ENCODE measurements at places on chromosomes 2 and 18. TPM values are rescaled to one million over a fixed set of nuclear protein-coding genes. Genes with fewer than 3 reads are reported as not detected.

DNA sequence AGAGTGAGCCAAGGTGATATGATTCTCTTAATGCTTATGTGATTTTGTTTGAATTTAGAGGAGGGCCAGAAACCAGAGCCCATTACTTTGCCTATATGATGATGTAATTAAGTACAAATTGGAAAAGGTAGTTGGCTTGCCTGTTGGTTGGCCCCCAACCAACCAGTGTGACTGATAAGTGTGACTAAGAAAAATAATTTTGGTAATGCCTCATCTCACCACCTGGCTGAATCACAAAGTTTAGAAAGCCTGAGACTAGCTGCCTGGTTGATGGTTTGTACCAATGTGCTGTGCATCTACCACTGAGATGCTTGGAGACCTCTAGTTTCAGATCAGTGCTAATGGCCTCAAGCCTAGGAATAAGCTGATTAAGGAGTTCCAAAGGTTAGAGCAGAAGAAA lies 338.7 kb downstream of the CDH2 start:
- H3K4me1 ChIP-seq, result no peaks in the 10 kb centered on the region
- no peak overlapping the region for H3K27ac ChIP-seq
- no peaks in the 10 kb centered on the region for H3K27me3 ChIP-seq
- H3K4me3 ChIP-seq, result no peak overlapping the region
- no peaks in the 10 kb centered on the region for H3K36me3 ChIP-seq

- H3K4me1 ChIP-seq, result peaks cover 21% of the 10 kb centered on the region
- no peak overlapping the region for H3K27ac ChIP-seq
- no peak for DNase-seq
- no peak overlapping the region for H3K4me3 ChIP-seq
- peaks cover 19% of the 10 kb centered on the region for H3K27me3 ChIP-seq
These were observed 2.8 kb downstream of the MFSD2B start for GRCh38 chr2:24012521-24013188.

GRCh38 chr2:142165790-142166189 lies 35.0 kb upstream of the LRP1B start:
- H3K36me3 ChIP-seq, result no peaks in the 10 kb centered on the region
- H3K27ac ChIP-seq, result no peak overlapping the region
- no peaks in the 10 kb centered on the region for H3K27me3 ChIP-seq
- no peak overlapping the region for H3K4me3 ChIP-seq

DNA sequence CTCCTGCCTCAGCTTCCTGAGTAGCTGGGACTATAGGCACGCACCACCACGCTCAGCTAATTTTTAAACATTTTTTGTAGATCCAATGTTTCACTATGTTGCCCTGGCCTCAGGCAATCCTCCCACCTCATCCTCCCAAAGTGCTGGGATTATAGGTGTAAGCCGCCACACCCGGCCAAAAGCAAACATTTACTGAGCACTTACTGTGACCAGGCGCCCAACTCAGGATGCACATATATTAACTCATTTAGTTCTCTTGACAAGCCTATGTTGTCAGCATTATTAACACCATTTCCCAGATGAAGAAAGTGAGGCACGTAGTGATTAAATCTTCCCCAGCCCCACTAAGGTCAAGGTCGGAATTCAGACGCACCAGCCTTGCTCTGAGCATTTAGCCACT lies 41.1 kb downstream of the TMEM37 start:
- no peak overlapping the region for H3K27ac ChIP-seq
- H3K4me1 ChIP-seq, result no peaks in the 10 kb centered on the region
- no peak for DNase-seq

DNA sequence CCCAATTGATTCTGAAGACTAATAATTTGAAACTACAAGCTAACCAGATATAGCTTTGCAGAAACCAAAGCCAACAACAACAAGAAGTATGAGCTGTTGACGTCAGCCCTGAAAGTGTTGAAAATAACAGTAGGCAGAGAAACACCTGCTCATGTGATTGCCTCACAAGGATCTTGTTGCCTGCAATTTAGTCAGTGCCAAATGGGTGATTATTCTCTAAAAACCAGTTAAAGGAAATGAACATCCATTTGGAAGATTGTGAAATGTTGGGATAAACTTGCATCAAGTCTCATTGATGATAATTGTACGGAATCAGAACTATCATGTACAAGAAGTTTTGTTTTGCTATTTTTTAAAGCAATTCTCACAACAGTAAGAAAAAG lies 2.8 kb downstream of the CYTIP start:
- H3K36me3 ChIP-seq, result peaks cover 21% of the 10 kb centered on the region
- peaks cover 22% of the 10 kb centered on the region for H3K4me1 ChIP-seq
- H3K27me3 ChIP-seq, result no peaks in the 10 kb centered on the region

The CAPN10 gene
- 69.3 TPM for total RNA-seq

The ZNF513 gene
- total RNA-seq, result 26.1 TPM

GRCh38 chr2:44184106-44184505 lies 15.4 kb downstream of the PPM1B start:
- H3K27ac ChIP-seq, result peak overlapping the region; percentile 82
- H3K27me3 ChIP-seq, result no peaks in the 10 kb centered on the region
- peak; percentile 62 for DNase-seq
- H3K4me3 ChIP-seq, result no peak overlapping the region
- peaks cover 22% of the 10 kb centered on the region for H3K4me1 ChIP-seq

The CRYGC gene
- total RNA-seq, result not detected

DNA sequence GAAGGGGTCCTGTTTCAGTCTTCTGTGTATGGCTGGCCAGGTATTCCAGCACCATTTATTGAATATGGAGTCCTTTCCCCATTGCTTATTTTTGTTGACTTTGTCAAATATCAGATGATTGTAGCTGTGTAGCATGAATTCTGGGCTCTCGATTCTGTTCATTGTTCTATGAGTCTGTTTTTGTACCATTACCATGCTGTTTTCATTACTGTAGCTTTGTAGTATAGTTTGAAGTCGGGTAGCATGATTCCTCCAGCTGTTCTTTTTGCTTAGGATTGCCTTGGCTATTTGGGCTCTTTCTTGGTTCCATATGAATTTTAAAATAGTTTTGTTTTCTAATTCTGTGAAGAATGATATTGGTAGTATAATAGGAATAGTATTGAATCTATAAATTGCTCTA lies 6.0 kb downstream of the SH3YL1 start:
- DNase-seq, result no peak
- H3K4me1 ChIP-seq, result no peaks in the 10 kb centered on the region
- H3K27me3 ChIP-seq, result no peaks in the 10 kb centered on the region
- H3K27ac ChIP-seq, result no peak overlapping the region
- H3K4me3 ChIP-seq, result no peak overlapping the region

DNA sequence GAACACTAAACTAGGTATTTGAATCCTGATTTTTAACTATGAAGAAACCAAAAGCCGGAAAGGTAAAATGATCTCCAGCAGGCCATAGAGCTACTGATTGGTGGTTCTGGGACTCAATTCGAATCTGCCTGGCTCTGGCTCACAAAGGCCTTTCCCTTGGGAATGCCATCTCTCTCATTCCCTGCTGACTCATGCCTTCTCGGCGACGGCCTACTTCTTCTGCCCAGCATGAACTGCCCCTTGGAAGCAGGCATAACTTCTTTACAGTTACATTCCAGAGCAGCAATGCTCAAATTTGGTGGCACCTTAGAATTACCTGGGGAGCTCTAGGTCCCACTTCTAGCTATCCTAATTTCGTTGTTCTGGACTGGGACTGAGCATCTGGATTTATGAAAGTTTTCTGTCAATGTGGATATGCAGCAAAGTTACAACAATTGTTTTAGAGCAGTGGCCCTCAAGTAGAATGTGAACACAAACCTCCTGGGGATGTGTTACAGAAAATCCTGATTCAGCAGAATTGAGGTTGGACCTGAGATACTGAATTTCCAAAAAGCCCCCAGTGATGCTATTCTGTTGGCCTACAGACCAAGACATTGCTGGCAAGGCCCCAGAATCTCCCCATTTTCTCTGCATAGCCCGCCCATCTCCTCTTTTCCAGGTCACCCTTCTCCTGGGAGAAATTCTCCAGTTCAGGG lies 261.1 kb downstream of the CNTNAP5 start:
- H3K4me3 ChIP-seq, result no peak overlapping the region
- H3K36me3 ChIP-seq, result no peaks in the 10 kb centered on the region
- no peak overlapping the region for H3K27ac ChIP-seq
- H3K27me3 ChIP-seq, result no peaks in the 10 kb centered on the region
- H3K4me1 ChIP-seq, result no peaks in the 10 kb centered on the region
- no peak for DNase-seq

DNA sequence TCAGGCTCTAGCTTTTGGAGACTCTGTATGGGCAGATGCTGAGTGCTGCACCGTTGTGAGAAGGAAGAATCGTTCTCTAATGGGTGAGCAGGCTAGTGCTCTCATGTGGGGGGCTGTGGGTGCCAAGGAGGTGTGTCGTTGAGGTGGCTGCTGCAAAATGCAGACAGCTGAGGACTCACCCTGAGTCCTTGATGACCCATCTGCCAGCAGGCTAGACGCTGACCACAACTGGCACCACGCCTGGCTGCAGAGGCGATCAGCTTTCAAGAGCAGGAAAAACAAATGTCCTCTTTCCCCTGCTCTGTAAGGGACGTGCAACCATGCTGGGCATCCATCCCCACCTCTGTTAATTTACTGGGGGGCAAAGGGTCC lies 48.2 kb downstream of the HAUS1 start:
- H3K4me1 ChIP-seq, result peaks cover 31% of the 10 kb centered on the region
- H3K27ac ChIP-seq, result no peak overlapping the region
- no peak for DNase-seq
- no peaks in the 10 kb centered on the region for H3K36me3 ChIP-seq
- H3K4me3 ChIP-seq, result no peak overlapping the region

The TUBA3E gene
- not detected for total RNA-seq

DNA sequence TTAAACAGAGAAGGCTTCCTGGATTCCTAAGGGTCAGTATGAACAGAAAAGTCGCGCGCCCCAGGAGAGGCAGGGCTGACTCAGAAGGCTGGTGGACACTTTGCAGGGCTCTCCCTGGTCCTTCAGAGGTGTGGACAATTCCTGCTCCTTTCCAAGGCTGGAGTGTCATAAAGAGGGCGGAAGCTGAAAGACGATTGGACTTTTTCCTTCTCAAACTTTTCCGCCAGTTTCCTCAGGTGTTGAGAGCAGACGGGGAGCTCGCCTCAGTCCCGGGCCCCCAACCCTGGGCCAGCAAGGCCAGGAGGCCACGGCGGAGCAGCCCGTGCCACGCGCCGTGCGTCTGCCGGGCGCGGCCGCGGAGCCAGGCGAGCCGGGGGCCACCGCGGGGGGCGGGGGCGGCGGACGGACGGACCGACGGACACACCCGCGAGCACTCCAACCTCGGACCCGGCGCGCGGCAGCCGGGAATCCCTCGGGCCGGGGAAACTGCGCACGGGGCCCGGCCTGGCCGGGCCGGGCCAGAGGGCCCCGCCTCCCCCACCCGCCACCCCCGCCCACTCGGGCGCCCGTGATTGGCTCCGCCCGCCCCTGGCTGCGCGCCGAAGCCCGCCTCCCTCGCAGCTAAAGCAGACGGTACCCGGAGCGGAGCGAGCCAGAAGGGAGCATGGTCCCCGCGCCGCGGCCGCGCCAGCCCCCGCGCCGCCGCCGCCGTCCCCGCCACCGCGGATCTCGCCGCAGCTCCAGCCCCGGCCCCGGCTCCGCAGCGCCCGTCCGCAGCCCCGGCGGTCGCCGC lies at the start of gene KLHL29:
Gene KLHL29 (plus strand): TSS at position 629 of the 793 bp plus-strand sequence. CDS start 177,018 bp downstream, outside the sequence.
- H3K27ac ChIP-seq, result no peak within 1 kb of the TSS
- H3K4me3 ChIP-seq, result peak within 1 kb of the TSS; percentile 21
- no peaks in the 10 kb centered on the region for H3K36me3 ChIP-seq
- H3K27me3 ChIP-seq, result peaks cover 8% of the 10 kb centered on the region

- no peak overlapping the region for H3K27ac ChIP-seq
- H3K4me3 ChIP-seq, result no peak overlapping the region
- DNase-seq, result no peak
- H3K36me3 ChIP-seq, result no peaks in the 10 kb centered on the region
- no peaks in the 10 kb centered on the region for H3K4me1 ChIP-seq
These were observed 168.8 kb downstream of the CDCA7 start for GRCh38 chr2:173523497-173523896.

The C2orf66 gene
- total RNA-seq, result not detected

DNA sequence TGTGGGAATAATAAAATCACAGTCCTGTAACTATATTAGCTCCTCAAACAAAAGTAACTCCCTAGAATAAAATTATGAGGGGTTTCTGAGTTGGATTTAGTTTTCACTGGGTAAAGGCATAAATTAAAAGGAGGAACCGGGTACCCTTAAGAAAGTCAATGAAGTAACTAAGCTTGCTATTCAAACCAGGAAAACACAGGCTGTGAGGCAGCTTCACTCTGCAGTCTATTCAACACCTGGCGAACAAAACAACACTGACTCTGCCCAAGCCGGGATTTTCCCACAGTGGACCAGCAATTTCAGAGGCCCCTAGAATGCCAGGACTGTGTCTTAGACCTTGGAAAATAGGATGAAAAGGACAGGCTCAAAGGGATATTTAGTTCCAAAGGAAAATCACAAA lies 24.6 kb upstream of the CREB1 start:
- H3K27me3 ChIP-seq, result no peaks in the 10 kb centered on the region
- no peaks in the 10 kb centered on the region for H3K36me3 ChIP-seq
- H3K27ac ChIP-seq, result no peak overlapping the region
- H3K4me3 ChIP-seq, result no peak overlapping the region

The CENPA gene
- 0.52 TPM for total RNA-seq

The DUSP19 gene
- total RNA-seq, result 1.0 TPM

GRCh38 chr2:69682525-69682924 lies 39.0 kb upstream of the AAK1 start:
- no peak overlapping the region for H3K4me3 ChIP-seq
- H3K36me3 ChIP-seq, result no peaks in the 10 kb centered on the region
- DNase-seq, result no peak
- no peaks in the 10 kb centered on the region for H3K27me3 ChIP-seq
- H3K27ac ChIP-seq, result no peak overlapping the region
- peaks cover 9% of the 10 kb centered on the region for H3K4me1 ChIP-seq

The CNGA3 gene
- total RNA-seq, result not detected

- no peak overlapping the region for H3K4me3 ChIP-seq
- H3K4me1 ChIP-seq, result no peaks in the 10 kb centered on the region
- no peak overlapping the region for H3K27ac ChIP-seq
- no peak for DNase-seq
These were observed 73.5 kb downstream of the SMC6 start for GRCh38 chr2:17680119-17680518.

GRCh38 chr2:59083075-59083828 lies 842.1 kb upstream of the FANCL start:
- no peak for DNase-seq
- H3K36me3 ChIP-seq, result no peaks in the 10 kb centered on the region
- H3K27ac ChIP-seq, result no peak overlapping the region
- H3K4me3 ChIP-seq, result no peak overlapping the region
- no peaks in the 10 kb centered on the region for H3K27me3 ChIP-seq
- H3K4me1 ChIP-seq, result no peaks in the 10 kb centered on the region

The ELOA2 gene
- total RNA-seq, result not detected

- H3K4me1 ChIP-seq, result no peaks in the 10 kb centered on the region
- no peak for DNase-seq
- H3K27me3 ChIP-seq, result no peaks in the 10 kb centered on the region
- no peak overlapping the region for H3K27ac ChIP-seq
- H3K4me3 ChIP-seq, result no peak overlapping the region
- no peaks in the 10 kb centered on the region for H3K36me3 ChIP-seq
These were observed 91.3 kb downstream of the SPRED2 start for GRCh38 chr2:65340898-65341681.

The CAVIN2 gene
- total RNA-seq, result 9.9 TPM
